IPS-NIHi11 (cell line): ENCODE measurements at places on chromosomes 5 and 9.
A peak's percentile ranks its signal among the peaks of the same experiment; 100 is the strongest.

DNA sequence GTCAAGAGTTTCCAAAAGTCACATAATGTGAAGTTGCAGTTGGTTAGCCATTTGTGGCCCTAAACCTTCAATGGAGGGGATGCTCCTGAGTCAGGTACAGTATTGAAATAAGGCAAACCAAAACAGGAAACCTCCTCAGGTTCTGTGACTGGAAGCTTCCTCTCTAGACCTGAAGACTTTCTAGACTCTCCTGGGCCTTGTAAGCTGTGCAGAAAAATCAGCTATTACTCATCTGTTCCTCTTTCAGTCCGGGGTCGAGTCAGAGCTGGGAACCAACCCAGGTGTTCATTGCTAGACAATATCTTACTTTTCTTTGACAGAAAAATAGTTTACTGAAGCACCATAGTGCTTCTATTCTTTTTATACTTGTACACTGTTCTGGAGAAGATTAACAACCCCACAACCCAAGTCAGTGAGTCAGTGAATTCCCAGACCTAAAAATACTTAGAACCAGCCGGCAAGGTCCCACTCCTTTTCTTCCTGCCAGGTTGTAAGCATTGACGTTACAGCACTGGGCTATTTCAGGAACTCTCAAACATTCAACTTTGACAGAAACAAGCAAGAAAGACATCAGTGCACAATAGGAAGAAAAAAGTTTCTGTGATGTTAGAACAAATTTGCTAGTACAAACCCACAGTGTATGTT lies 47.3 kb downstream of the FSTL4 start:
- no peak for DNase-seq

DNA sequence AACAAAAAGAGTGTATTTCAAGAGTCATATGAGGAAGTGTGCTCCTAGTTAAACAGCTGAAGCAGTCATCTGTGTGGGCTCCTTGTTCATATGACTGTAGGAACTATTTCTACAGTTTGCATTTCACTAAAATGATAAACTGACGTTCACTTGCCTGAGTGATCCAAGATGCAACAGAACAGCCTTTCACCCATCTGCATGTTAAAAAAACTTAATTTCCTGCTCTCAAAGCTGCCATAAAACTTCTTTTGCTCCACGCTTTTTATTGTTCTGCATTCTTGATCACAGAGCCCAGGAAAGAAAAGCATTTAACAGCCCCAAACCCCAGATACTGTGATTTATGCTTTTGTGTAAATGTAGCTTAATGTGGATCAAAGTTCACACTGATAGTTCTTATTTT lies 43.9 kb downstream of the ZNF608 start:
- DNase-seq, result no peak

- no peak for DNase-seq
These were observed 24.5 kb downstream of the PCSK5 start for GRCh38 chr9:75914883-75915452.

DNA sequence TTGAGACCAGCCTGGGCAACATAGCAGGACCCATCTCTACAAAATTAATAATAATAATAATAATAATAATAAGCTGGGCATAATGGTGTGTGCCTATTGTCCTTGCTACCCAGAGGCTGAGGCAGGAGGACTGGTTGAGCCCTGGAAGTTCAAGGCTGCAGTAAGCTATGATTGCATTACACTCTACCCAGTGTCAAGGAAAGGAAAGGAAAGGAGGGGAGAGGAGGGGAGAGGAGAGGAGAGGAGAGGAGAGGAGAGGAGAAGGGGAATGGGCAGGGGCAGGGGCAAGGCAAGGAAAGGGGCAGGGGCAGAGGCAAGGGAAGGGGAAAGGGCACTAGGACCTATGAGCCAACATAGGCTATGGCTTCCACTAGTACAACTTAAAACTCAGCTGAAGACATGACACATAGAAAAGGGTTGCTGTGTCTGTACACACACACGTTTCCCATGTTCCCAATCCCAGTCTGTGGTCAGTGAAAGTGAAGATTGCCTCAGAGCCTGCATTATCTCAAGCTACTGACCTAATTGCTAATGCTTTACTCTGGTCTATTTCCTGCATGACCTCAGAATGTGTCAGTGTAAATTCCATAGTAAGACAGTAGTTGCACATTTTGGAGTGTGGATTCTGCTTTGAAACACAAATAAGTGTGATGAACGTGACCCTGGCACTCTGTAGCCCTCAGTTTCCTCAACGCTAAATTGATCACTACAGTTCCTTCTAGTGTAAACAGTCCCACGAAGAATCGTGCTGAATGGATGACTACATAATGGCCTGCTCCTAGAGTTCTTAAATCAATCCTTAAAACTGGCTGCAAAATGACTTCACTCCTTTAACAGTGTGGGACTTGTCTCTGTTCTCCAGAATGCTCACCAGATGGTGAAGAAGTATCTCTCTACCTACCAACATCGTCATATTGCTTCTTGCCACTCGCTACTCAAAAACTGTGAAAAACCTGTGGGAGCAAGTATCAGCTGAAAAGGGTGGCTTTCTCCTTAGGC lies 497.0 kb downstream of the RAB3C start:
- DNase-seq, result no peak

DNA sequence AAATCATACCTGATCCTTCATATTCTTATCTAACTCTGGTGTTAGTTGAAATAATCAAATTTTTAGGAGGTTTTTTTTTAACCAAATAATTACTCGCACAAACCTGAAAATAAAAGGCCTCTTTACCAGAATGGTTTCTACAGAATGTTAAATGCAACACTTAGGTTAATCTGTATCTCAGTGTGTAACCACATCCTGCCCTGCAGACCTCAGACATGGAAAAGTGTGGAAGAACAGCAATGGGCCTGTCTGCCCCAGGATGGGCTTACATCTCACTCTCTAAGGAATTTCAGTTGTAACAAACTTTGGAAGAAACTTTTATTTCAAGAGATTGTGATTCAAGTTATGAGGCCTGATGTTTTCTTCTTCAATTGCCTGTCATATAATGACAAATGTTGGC lies 32.5 kb upstream of the MIER3 start:
- no peak for DNase-seq

GRCh38 chr5:153953411-153953810 lies 85.3 kb downstream of the FAM114A2 start:
- no peak for DNase-seq

DNA sequence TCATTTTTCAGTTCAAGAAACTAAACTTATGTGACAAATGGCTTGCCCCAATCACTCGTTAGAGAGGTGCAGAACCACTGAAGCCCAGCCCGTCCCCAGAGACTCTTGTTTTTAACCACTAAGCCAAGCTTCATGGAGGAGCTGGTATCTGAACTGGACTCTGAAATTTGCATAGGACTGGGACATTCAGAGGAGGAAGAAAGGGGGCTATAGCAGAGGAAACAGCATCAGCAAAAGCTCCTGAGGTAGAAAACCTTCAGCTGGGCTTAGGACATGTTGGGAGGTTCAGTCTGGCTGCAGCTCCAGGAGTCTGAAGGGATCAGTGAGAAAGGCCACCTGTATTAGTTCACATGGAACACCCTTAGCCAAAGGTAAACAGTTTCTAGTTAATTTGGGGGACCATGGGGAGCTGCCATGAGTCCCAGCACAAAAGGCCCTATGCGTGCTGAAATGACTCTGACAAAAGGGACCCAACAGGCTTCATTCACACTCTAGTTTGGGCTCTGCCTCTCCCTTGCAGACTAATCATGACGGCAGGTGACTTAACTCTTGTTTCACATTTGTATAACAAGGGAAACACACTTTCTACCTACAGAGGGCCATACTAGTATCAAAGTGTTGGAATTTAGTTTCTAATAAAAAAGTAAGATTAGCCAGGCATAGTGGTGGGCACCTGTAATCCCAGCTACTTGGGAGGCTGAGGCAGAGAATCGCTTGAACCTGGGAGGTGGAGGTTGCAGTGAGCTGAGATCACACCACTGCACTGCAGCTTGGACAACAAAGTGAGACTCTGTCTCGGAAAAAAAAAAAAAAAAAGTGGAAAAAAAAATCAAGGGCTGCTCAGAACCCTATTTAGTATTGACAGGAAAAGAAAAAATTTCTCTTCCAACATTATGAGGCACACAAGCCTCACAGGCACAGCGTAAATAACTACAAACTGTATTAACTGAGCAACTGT lies 10.2 kb downstream of the FBXO10 start:
- no peak for DNase-seq

DNA sequence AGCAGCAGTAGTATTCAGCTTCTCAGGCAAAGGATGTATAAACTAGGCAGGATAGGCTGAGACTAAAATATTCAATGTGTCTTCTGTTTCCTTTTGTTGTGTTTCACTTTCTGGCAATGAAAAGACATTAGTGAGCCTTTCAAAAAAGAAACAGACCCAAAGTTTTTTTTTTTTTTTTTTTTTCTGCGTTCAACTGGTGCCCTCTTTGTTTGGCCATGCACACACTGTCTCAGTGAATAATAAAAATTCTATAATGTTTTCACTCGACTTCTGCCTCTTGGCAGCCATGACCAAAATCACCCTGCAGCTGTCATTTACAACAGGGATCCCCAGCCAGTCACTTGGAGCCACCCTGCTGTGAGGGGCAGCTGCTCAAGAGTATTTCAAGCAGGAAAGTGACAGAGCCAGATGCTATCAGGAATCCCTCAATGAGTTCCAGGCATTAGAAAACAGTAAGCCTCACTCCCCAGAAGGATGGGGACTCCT lies 44.0 kb upstream of the MAN2A1 start:
- peak; percentile 14 for DNase-seq

GRCh38 chr9:3875361-3876132 lies 349.7 kb upstream of the RFX3 start:
- no peak for DNase-seq

DNA sequence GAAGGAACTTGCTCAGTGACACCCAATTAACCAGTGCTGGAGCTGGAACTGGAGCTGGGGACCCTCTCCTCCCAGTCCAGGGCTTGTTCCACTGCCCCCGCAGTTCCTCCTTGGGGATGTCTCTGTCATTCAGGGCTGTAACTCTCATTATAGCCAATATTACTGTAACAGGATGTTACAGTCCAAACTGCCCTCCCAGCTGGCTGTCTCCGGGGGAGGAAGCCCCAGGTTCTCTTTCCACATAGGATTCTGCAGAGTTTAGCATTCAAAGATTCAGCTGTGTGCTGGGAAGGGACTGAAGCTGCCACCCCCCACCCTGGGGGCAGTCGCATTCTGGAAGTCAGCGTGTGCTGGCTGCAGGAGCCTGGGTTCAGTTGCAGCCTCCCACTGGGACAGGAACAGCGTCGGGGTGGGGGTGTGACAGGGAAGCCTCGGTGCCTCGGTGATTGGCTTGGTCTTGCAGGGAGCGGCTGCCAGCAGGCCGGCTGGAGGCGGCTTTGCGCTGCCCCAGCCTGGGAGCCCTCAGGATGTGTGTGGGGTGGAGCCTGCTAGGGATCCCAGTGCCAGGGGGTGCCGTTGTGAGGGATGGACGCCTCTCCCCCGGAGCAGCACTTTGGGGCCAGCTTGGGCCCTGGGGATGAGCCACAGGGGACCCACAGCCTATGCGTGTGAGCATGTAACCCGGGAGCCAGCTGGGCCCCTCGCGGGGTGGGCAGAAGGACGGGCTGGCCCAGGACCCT lies 101.1 kb downstream of the RGS3 start:
- peak; percentile 91 for DNase-seq
